ENCODE measurements at places on chromosomes 2 and 18.

DNA sequence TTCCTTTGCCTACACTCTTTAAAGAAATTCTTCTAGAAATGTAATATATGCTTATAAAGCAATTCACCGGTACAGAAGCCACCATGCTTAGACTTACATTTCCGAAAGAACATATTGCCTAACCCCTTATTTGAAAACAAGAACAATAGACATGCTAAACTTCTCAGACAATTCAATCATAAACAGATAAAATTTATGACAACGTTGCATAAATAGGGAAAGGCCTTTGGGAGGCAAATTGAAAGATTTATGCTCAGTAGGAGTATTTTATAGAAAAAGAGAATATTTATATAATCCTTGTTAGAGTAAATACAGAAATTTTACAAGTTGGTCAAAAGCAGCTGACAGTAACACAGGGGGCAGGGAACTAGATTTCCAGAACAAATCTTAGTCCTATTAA lies 16.2 kb upstream of the MEP1B start:
- DNase-seq: no peak

- DNase-seq: no peak
Measured at GRCh38 chr2:23429036-23429435, 44.1 kb downstream of the KLHL29 start.

- no peak for DNase-seq
Measured at GRCh38 chr2:239589270-239589825, 188.5 kb upstream of the HDAC4 start.

GRCh38 chr2:70328921-70329561 lies 27.2 kb upstream of the FAM136A start:
- DNase-seq: no peak

- DNase-seq: peak; percentile 20
Measured at GRCh38 chr2:55063226-55063625, 13.0 kb upstream of the RTN4 start.
